ENCODE measurements at places on chromosomes 6 and 20.

- no peak for DNase-seq
Measured at GRCh38 chr6:14277405-14277930, 159.9 kb downstream of the CD83 start.

DNA sequence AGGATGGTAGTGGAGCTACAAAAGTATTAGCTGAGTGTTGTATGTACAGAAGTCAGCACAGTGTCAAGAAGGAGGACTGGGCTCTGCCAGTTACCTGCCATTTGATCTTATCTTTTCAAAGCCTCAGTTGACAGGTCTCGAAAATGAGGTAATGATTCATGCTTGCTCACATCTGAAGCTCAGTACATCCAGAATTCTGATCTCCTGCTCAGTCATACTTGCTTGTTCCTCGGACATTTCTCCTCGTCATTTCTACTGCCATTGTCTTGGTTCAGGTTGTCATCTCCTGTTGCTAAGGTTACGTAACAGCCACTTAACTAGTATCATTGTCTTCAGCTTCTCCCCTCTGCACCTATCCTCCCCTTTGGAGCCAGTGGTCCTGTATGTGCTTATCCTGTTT, 89.5 kb downstream of the SLX4IP start:
- DNase-seq: no peak

GRCh38 chr6:16179970-16180431, 51.1 kb downstream of the MYLIP start:
- DNase-seq: no peak

GRCh38 chr20:31678389-31679356, 41.0 kb downstream of the COX4I2 start:
- no peak for DNase-seq

- no peak for DNase-seq
Measured at GRCh38 chr20:43029176-43029575, 160.5 kb downstream of the PTPRT start.

DNA sequence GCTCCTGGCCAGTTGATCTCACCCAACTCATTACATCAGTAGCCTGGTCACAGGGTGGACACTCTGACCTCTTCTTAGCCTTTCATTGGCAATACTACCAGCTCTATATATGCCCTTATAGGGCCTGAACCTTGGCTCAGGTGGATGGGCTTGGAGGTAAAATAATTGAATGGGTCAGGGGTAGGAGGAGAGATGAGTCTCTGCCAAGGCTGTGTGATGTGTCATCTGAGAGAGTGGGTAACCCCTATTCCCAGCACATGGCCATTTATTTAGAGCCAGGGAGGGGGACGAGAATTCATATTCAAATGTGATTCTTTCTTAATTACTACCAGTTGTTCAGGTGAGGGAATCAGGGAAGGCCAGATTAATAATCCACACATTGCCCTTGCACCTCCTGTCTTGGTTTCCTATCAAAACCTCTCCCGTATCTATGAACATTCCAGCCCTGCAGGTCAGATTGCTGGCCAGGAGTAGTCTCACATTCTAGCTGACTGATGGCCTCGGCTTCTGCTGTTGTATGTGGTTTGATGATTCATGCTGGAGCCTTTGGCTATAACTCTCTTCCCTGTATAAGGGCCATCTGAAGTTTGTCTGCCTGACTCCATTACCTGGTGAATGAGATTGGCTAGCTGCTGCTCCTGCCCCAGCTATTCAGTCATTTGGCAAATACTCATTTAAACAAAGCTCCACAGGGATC, 13.4 kb downstream of the C20orf173 start:
- no peak for DNase-seq

DNA sequence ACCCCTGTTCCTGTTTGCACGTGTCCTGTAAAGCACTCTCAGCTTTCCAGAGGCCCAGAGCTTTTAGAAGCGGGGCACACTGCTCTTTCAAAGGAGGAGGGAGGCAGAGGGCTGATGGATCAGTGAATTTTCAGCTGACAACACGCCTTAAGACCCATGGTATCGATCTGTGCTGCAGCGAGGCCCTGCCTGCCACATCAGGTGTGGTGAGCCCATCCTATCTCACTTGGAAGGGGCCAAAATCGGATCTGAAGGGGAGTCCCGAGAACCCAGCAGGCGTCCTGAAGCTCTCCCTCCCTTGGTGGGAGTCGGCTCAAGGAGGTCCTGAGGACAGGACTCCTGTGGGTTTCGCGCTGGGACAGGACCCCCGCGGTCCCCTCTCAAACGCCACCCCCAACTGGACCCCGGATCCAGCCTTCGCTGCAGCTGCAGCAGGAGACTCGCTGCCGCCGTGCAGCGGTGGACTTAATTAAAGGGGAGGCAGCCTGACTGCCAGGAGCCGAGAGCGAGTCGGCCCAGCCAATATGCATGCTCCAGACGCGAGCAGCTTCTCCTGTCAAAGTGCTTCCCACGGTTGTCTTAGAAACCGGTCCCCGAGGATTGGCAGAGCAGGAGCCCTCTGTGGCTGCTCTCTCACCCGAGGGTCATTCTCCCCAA, 580.0 kb upstream of the ZNF337 start:
- no peak for DNase-seq

- DNase-seq: no peak
Measured at GRCh38 chr6:17007749-17008148, 94.1 kb upstream of the STMND1 start.

DNA sequence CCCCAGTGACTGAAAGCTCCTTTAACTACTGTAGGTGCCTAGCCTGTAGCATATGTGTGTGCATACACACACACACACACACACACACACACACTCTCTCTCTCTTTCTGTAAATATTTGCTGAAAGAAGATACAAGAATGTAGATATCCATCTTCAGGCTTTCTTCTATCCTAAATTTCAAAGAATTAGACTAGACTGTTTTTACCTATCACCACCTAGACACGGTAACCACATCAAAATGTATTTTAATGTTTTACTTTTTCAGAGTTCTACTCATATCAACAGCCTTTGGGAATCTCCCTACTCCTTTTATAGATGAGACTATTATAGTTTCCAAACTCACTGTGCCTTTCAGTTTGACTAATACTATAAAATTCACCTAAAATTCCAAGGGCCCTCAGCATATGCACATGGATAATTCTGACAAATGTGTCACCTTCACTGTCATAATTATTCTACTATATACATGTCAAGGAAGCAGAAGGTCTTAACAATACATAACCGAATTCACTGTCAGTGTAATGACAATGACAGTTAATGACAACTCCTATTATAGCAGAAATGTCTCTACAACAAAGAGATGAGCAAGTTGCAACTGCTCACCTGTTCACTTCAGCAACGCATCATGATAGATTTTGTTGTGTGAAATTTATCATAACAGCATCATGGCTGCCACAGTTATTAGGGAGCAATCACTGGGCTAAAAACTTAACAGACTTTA, 236.5 kb downstream of the GMPR start:
- no peak for DNase-seq

DNA sequence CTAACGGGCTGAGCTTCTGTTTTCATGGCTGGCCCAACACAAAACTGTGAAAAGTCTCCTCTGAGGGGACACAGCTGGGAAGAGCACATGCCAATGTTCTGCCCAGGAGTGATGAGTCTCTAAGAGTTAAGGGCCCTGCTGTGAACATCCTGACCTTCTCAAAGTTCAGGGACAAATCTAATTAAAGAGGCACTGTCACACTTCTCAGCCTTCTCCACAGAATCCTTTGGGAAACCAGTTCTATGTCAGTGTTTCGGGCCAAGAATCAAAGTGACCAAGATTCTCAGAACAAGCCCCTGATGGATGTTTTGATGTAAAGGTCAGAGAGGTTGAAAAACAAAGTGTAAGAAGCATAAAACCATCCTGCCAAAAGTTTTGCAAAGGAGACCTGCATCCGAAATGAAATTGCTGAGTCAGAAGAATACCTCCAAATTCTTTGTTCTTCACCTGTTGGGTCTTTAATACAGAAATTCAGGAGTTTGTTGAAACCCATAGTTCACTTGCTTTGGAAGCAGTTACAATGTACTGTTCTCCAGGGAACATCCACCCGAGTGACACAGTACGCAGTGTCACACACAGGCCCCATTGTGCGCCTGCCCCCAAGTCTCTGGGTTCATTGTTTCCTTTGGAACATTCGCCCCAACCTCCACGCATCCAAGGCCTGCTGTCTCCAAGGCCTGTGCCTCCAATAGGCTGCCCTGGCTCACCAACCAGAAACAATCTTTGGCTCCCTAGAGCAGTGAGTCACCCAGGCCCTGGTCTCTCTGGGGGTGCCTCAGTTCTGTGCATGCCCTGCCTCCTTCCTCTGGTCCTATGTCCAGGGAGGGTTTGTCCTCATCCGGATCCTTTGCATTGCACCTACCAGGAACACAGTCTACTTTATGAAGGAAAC, 65.5 kb upstream of the QKI start:
- DNase-seq: no peak

GRCh38 chr6:67663105-67663895, 971.8 kb upstream of the ADGRB3 start:
- DNase-seq: no peak

GRCh38 chr6:3328796-3329195, 70.0 kb downstream of the PSMG4 start:
- DNase-seq: no peak

- no peak for DNase-seq
Measured at GRCh38 chr6:35199866-35200265, 13.9 kb upstream of the SCUBE3 start.

DNA sequence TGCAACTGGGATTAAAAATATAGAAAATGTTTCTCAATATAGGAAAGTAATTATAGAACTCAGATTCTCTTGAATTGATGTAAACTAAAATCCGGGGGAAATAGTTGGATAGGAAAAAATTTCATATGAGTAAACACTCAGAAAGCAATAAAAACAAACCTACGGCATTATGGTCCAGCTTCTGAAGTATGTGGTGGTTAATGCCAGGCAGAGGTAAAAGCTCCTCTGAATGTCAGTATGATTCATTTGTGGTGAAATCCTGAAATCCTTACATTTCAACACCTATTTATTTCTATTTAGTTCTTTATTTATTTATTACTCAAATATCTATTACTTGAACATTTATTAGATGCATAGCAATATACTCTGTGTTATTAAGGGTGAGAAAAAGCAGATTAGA, 145.1 kb downstream of the RIMS1 start:
- DNase-seq: no peak

DNA sequence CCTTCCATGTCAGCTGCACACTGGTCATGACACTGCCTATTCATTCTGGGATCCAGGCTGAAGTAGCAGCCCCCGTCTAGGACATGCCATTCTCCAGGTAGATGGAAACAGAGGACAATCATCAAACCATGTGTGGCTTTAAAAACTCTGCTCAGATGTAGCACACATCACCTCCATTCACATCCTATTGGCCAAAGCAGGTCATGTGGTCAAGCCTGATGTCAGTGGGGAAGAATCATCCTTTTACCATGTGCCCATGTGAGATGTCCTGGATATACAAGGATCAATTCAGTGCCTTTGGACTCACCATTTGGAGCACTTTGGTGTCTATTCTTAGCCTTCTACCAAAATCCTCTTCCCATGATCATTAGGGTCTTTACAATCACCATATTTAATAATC, 99.5 kb downstream of the CDC5L start:
- no peak for DNase-seq

DNA sequence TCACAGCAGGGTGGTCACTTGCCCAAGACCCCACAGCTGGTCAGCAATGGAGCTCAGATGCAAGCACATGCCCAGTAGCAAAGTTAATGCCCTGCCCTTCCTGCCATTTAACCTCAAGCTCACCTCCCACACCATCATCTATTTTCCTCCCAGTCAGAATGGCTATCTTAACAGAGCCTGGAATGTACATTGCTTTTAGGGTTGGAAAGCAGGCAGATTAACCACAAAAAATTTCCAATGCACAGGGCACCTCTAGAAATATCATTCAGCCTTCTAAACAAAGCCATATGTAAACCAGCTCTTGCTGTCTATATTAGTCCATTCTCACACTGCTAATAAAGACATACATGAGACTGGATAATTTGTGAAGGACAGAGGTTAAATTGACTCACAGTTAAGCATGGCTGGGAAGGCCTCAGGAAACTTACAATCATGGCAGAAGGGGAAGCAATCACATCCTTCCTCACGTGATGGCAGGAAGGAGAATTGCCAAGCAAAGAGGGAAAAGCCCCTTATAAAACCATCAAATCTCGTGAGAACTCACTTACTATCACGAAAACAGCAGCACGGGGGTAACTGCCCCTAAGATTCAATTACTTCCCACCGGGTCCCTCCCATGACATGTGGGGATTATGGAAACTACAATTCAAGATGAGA, 106.9 kb downstream of the FYN start:
- no peak for DNase-seq

GRCh38 chr6:108966855-108967755, 118.9 kb downstream of the ARMC2 start:
- no peak for DNase-seq

DNA sequence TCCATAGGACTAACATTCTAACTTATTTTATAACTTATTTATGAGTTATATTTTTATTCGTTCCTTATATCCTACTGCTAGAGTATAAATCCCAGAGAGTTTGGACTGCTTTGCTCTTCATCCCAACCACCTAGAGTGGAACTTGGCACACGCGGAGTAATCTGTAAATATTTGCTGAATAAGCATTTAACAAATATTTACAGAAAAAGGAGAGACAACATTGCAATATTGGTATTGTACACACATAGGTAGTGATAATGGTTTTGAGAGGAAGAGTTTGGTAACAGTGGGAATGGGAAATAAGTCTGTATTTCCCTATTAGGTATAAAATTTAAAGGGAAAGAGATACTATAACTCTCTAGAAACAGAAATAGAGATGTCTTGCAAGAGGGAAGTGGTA, 634.8 kb upstream of the CITED2 start:
- DNase-seq: no peak

GRCh38 chr20:1450926-1451491, 15.6 kb downstream of the NSFL1C start:
- DNase-seq: no peak

DNA sequence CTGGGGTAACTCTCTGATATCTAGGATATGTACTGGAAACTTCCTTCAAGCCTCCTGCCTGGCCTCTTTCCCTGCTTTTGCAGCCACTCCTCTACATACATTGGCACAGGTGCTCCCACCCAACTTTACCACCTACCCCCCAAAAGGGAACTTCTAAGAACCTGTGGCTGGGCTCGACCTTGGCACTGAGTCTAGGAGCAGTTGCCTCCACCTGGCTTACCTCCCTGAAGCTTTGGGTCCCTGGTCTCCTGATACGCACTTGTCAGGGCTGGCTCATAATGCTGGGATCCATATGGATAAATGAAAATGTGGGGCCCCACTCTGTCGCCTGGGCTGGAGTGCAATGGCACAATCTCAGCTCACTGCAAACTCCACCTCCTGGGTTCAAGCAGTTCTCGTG, 56.2 kb downstream of the SSR1 start:
- DNase-seq: no peak

- no peak for DNase-seq
Measured at GRCh38 chr6:84549917-84550316, 214.5 kb downstream of the TBX18 start.

Data from GM12878 (cell line).